Endodermal cell (in vitro differentiated cells): ENCODE measurements at places on chromosomes 2 and 18.

- DNase-seq = no peak
Measured at GRCh38 chr18:24397131-24397693, 412 bp downstream of the OSBPL1A start.

GRCh38 chr2:187079901-187080300 is 230.9 kb upstream of the ZSWIM2 start:
- no peak for DNase-seq

DNA sequence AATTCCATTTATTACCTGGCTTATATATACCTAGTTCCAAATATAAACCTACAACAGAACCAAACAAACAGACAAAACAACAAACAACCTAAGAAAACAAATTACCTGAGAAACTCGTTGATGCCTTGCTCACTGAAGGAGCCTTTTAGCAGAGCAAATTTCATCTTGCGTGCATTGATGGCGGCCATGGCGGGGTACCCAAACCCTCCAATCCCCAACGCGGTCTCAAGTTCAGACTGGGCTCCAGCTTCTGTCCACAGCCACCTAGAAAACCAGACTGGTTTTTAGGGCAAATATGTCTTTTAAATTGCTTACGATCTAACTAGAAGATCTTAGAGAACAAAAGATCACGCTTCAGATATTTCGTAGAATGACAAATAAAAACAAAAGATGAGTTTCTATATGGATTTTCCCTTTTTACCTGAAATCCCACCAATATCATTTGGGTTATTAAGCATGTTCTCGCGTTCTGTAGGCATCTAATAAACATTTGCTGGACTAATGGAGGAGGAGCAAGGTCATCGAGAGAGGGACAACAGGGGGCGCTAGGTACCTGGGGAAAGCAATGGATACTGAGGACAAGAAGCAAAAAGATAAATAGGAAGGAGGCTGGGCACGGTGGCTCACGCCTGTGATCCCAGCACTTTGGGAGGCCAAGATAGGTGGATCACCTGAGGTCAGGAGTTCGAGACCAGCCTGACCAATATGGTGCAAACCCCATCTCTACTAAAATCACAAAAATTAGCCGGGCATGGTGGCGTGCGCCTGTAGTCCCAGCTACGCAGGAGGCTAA is 25.2 kb downstream of the PDIA6 start:
- peak; percentile 87 for DNase-seq

- no peak for DNase-seq
Measured at GRCh38 chr2:25410370-25410769, 68.6 kb upstream of the DNMT3A start.

DNA sequence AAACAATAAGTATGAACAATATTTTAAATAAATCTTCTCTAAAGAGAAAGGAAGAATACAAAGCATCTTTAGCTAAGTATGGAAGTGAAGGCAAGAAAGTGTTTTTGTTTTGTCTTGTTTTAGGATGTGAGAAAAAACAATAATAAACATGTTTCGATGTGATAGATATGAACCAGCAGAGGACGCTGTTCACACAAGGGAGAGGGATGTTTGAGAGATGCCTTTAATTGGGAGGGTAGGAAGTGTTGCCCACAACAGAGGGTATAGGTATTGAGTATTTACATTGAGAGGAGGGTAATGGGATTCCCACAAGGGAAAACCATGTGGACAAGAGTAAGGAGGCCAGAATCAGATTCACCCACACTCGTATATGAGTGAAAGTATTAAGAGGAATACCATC is 55.1 kb downstream of the CDH19 start:
- peak; percentile 44 for DNase-seq

- DNase-seq = no peak
Measured at GRCh38 chr2:96775160-96775559, 14.5 kb downstream of the CNNM4 start.

DNA sequence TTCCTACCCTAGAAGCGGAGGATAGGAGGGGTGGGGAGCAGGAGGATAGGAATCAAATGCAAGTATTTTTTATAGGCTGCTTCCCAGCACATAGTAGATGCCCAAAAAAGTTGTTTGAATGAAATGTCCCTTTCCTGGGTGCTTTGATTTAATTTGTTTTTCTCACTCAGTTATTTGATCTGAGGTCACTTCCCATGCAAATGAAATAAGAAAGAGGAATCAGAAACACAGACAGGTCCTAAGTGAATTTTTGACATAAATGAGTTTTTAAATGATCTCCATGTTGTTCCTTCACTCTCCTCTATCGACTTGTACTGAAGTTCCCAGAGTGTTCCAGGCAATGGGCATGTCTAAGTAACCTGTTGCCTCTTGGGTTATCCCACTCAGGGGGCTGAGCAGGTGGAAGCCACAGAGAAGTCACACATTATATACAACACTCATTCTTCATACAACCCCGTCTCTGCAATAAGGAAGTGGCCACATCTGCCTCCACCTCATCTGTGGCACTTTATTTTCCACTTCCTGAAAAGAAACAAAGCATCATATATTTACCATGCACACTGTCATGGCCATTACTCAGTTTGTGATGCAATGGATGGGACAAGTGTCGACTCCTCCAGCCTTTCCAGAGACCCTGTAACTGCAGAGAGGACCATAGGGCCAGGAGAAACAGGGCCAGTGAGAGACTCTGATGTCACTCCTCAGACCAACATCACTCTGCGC is 81.9 kb upstream of the ZNF397 start:
- DNase-seq = no peak

- DNase-seq = no peak
Measured at GRCh38 chr2:47269316-47270232, 114.5 kb upstream of the STPG4 start.

GRCh38 chr2:230694241-230694640 is 18.4 kb upstream of the CAB39 start:
- peak; percentile 32 for DNase-seq

GRCh38 chr2:193965263-193965662 is 1691.8 kb upstream of the SLC39A10 start:
- DNase-seq = peak; percentile 79

DNA sequence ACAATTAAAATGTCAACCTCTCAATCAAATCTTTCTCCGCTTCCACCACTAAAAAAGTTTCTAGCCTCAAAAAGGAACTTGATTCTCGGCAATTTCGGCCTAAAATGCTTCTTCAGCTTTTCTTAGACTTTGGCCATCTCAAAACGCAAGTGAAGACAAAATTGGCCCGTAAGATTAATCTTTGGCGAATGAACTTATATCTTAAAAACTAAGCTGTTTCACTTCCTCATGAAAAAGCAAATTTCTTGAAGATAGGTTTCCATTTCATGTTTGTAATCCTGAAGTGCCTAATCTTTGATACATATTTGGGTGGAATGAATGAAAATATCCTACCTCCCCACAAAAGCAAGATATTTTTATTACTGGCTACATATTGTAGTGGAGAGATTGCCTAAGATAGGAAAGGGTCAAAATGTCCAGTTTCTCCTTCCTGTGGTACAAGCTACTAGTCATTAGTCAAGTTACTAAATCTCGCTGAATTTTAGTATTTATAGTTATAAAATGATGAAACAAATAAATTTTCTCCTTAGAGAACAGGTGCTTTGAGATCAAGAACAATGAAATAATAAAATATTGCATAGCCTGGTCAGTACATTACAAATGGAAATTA is 85.4 kb upstream of the ZEB2 start:
- no peak for DNase-seq

- DNase-seq = peak; percentile 71
Measured at GRCh38 chr18:76252880-76253279, 242.2 kb downstream of the ZNF516 start.

- DNase-seq = no peak
Measured at GRCh38 chr18:65458871-65459270, 291.9 kb upstream of the CDH7 start.

- no peak for DNase-seq
Measured at GRCh38 chr18:53603276-53603675, 621.2 kb downstream of the MBD2 start.

DNA sequence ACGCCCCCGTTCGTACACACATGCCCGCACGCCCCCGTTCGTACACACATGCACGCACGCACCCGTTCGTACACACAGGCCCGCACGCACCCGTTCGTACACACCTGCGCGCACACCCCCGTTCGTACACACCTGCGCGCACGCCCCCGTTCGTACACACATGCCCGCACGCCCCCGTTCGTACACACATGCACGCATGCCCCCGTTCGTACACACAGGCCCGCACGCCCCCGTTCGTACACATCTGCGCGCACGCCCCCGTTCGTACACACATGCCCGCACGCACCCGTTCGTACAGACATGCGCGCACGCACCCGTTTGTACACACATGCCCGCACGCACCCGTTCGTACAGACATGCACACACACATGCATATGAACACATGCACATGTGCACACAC is 45.7 kb downstream of the SPP2 start:
- no peak for DNase-seq

DNA sequence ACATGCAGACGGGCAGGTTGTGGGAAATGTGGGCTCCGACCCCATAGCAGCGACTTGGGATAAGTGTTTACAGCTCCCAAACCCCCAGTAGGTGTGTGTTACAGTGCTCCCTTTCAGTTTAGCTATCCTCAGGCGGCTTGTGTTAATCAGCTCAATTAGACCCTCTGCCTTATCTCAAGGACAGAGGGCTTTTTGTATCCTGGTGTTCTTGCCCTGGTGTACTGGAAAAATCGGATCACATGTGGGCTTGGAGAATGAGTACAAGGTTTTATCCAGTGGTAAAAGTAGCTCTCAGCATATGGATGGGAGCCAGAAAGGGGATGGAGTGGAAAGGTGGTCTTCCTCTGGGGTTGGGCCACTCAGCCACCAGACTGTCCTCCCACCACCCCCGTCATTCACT is 264.7 kb upstream of the SYT4 start:
- no peak for DNase-seq

- DNase-seq = no peak
Measured at GRCh38 chr2:168157070-168157469, 90.3 kb downstream of the STK39 start.

DNA sequence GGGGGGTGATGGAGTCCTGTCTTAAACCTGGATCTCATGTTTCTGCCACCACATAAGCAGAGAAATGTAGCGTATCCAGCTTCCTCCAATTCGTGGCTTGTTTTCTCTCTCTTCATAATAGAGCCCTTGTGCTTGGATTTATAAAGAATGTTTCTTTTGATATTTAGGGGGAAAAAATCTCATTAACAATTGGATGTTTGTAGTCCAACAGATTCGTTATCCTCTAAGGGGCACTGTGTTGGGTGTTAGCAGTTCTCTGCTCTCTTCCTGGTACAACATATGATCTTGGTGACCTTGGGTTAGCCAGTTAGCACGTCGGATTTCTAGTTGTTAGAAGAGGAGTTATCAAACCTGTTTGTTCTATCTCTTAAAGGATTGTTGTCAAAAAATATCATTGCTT is 127.8 kb downstream of the FMNL2 start:
- DNase-seq = no peak

GRCh38 chr2:99753505-99753904 is 263.7 kb upstream of the REV1 start:
- DNase-seq = no peak

- DNase-seq = no peak
Measured at GRCh38 chr18:25181993-25182392, 170.0 kb downstream of the ZNF521 start.

DNA sequence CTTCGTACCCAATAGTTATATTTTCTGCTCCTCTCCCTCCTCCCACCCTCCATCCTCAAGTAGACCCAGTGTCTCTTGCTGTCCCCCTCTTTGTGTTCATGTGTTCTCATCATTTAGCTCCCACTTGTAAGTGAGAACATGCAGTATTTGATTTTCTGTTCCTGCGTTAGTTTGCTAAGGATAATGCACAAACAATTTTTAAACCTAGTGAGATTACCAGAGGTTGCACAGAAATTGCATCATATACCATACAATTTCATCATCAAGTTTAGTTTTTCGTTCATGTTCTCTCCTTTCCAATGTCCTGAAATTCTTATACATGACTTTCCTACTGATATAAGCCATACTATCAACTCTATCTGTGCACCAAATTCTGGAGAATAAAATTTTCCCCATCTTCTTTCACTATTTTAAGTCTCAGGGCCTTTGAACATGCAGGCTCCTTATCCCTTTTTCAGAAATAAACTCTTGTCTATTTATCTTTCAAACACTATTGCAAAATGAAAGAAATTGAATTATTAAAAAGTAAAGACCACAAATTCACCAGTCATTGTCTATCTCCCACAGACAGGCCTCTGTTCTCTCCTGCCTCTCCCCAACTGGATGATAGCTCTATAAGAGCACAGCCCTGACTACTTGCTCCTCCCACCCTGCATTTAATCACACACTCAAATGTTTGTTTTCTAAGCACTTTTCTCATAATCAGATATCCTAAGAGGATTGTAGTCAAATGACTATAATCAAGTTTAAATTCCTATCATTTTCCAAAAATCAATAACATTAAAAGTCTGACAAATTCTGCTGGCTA is 27.2 kb upstream of the B4GALT6 start:
- no peak for DNase-seq

DNA sequence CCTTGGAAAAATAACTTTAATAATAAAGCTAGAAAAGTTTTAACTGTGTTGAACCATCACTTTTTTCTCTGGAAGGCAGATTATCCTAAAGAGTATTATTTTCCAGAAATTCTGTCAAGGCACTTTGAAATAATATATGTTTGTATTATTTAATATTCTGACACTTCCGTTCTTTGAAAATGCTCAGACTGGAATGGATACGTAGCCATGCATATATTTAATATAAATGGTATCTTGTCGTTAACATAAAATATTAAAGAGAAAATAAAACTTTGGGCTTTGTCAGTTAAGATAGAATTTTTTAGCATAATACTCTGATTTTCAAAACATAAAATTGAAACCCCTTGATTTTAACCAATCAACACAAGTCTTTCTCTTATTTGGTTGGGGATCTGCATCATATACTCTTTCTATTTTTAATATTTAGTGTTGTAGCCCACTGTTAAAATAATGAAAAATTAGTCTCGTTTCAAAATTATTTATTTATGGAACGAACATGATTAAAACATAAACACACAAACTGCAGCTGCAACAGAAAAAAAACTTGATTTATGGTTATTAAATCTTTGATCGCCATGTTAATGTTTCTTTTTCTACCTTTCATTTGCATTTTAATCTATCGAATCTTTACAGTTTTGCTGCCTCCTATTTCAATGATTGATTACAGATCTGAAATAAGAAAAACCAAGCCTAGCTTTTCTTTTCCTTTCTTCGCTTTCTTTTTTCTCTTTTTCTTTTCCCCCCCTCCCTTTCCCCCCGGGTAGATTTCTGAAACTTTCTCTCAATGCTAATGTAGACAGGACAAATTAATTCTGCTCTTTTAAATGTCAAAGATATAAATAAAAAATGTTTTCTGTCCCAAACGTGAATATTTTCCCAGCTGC is 145.5 kb downstream of the MEIS1 start:
- DNase-seq = no peak

- no peak for DNase-seq
Measured at GRCh38 chr2:43361286-43361685, 134.9 kb upstream of the ZFP36L2 start.
